CD8-positive, alpha-beta T cell (primary cell): ENCODE measurements at places on chromosomes 6 and 20. TPM values are rescaled to one million over a fixed set of nuclear protein-coding genes. Genes with fewer than 3 reads are reported as not detected.

DNA sequence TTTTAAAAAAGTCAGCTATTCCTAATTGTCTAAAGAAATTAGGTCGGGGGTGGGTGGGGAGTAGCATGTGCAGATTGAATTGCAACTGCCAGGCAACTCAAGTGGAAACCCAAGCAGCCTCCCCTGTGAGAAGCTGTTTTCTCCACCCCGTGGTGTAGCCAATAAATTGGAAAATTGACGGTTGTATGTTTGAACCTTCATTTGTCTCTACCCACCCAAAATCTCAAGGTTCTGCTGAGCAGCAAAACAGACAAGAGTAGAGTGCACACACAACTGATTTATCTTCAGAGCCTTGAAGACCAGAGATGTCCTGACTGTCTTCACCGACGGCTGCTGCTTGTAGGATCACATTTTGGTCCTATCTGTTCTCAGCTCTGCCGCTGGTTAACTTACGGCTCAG is 88.5 kb downstream of the DTD1 start:
- DNase-seq = no peak

- peak; percentile 18 for DNase-seq
Observed at GRCh38 chr20:63381781-63382431, 20.8 kb upstream of the CHRNA4 start.

ENPP5 gene
- total RNA-seq = 0.33 TPM

SOX18 gene
- total RNA-seq = not detected

GRCh38 chr6:148747471-148748165 is 788 bp downstream of the UST start:
- DNase-seq = peak; percentile 65

GRCh38 chr6:114282292-114282691 is 60.5 kb downstream of the HS3ST5 start:
- no peak for DNase-seq

PPP1R16B gene
- 128 TPM for total RNA-seq

- no peak for DNase-seq
Observed at GRCh38 chr6:128064540-128064895, 163.7 kb upstream of the THEMIS start.

GRCh38 chr6:139473231-139473701 is 98.8 kb upstream of the CITED2 start:
- DNase-seq = no peak

GRCh38 chr20:8272766-8273165 is 140.7 kb downstream of the PLCB1 start:
- no peak for DNase-seq

EPPIN gene
- total RNA-seq = not detected

DNA sequence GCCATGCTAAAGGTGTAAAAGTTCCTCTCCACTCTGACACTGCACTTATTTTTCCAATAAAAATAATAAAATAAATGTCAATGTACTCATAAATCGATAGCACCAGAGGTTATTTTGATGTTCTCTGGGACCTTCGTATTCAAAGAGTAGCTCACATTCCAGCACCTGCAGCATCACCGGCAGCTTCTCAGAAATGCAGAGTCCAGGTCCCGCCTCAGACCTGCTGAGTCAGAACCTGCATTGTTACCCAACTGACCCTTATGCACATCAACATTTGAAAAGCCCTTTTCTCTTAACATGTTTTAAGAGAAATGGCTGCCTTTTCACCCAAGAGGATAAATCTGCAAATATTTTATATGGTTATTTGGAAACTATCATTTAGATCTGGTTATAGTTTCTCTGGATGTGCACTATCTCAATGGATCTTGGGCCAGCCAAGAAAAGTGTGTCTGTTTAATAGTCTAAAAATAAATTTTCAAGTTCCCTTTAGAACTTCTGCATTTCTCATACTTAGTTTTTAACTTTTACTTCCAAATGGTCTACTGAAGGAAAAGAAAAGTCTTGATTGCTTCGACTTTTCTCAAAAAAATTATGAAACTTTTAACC is 216.2 kb upstream of the PRDM1 start:
- DNase-seq = no peak

OPN5 gene
- not detected for total RNA-seq

DNA sequence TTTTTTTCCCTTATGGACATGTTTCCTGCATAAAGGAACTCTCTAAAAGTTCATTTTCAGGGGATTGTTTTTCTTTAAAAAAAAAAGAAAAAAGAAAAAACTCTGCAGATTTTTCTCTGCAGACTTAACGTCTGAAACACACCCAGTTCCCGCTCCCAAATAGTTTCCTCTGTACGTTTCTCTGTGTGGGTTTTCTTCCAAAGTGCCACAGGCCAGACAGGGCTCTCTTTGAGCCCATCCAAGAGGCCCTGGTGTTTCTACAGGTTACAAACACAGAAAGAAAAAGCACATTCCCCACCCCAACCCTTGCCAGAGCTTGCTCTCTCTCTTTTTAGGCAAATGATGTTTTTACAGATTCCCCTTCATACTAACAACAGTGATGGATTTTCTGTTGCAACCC is 258.6 kb downstream of the FNDC1 start:
- no peak for DNase-seq

GRCh38 chr6:131122007-131122406 is 13.3 kb upstream of the AKAP7 start:
- DNase-seq = no peak

GRCh38 chr20:54195483-54196472 is 12.1 kb upstream of the PFDN4 start:
- DNase-seq = no peak

DNA sequence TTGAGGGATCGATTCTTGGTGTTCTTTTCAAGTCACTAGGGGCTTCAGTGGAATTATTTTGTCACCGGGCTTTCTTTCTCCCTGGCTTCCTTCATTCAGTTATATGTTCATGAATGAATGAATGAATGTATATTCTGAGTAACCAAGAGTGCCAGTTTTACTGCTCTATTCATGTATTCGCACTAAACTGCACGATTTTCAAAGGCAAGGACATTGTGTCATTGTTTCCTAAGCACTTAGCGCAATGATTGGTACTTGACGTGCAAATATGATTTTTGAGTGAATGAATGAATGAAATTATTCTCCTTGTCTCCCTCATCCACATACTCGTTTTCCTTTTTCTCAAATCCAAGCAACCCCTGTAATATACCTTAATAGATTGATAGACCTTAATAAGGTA is 822 bp downstream of the AFG1L start:
- DNase-seq = no peak

DNA sequence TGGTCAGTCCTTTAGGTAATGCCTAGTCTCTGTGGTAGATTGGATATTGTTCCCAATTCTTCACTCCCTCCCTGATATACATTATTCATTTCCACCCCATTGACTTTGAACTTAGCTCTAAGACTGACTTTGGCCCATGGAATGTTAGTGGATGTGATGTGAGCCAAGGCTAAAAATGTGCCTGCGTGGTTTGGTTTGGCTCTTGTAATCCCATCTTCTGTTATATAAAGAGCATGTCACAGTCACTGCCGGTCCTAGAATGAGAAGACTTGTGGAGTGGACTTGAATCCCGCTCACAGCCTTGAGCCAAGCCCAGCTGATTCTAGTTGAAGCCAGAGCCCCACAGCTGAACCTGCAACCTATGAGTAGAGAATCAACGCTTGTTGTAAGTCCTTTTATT is 23.6 kb upstream of the DNAAF9 start:
- DNase-seq = no peak

KCNK16 gene
- total RNA-seq = not detected

C20orf141 gene
- not detected for total RNA-seq

DNA sequence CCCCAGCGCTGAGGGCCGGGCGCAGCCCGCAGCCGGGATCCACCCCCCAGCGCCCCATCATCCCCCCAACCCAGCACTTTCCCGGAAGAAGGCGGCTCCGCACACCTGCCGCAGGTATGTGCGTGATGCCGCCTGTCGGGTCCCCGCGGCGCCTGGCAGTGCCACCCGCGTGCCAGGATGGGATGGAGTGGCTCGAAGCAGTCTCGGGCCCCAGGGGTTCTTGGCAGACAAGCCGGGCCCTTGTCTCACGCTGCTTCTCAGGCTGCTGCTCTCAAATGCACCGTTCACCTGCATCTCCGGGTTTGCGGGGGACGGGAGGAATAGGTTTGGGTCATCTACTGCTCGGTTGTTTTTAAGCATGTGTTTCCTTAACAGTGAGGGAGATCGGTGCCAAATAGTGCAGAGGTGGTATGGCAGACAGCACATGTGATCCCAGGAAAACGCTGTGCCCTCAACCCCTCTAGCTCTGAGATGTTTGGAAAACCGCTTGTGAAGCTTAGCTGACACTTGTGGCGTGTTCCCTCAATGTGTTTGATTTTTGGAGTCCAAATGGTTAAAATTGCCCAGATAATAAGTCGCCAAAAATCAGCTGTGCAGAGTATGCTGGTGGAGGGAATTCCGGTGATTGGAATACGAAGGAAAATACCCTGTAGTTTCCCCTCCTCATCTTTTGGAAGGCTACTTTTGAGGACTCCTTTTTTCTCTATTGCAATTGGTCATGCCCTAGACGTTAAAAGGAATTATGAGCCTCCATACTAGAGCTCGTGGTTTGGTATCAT is 926 bp downstream of the MYLIP start:
- DNase-seq = peak; percentile 17

DNA sequence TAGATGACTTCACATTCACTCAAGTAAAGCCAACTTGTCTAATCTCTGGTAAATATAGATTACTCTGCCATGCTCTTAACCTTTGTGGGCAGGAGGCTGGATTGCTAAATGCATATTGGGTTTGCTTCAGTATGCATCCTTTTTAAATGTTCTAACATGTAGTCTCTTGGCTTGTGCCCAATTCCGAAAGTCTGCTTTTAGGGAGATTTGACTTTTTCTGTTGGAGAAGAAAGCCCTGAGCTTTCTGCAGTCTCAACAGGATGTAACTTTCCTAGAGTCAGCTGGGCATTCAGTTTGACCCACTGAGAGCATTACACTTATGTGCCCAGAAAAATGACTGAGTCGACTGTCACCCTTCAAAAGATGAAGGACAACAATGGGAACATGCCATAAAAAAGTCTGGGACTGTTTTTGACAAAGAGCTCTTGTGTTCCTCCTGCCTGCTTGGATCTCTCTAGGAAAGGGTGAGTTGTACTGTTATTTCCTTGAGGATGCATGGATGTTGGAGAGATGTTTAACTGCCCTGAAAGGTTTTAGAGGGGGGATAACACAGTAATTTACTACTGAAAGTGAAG is 299.4 kb downstream of the ZFAND3 start:
- DNase-seq = no peak

HEY2 gene
- 0.33 TPM for total RNA-seq

GRCh38 chr6:43771210-43771857 is 1.3 kb downstream of the VEGFA start:
- DNase-seq = peak; percentile 41

- no peak for DNase-seq
Observed at GRCh38 chr6:134795001-134795400, 154.9 kb downstream of the ALDH8A1 start.

DNA sequence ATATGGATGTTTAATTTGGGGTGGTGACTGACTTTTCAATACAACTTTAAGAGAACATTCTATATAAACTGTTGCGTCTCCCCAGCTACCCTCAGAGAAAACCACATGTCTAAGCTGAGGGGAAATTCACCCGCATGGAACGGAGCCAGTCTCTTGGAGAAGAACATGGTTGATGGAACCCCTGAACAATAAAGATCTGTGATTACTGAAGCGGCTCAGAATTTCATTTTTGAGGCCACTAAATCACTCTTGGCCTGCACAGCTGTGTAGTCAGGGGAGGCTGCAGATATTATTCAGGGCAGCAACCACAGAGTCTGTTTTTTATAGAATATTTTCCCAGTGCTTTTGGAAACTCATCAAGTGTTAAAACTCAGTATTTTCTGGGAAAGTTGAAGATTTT is 73.8 kb downstream of the EYA4 start:
- no peak for DNase-seq

DNA sequence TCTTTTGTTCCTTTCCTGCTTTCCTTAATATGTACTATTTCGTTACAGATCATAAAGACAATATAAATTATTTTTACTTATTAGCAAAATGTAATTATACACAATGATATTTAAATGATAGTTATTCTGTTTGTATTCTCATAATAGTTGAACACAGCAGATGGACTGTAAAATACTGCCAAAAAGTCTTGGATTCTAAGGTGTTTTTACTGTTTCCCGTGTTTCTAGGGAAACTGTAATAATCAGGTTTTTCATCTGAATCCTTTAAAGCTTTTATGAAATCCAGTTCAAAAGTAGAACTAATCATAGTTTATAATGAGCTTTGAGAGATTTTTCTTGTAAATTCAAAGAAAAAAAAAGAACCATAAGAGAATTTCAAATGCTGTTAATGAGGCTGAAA is 148.4 kb downstream of the GRIK2 start:
- DNase-seq = no peak

HTR1E gene
- total RNA-seq = not detected

DNA sequence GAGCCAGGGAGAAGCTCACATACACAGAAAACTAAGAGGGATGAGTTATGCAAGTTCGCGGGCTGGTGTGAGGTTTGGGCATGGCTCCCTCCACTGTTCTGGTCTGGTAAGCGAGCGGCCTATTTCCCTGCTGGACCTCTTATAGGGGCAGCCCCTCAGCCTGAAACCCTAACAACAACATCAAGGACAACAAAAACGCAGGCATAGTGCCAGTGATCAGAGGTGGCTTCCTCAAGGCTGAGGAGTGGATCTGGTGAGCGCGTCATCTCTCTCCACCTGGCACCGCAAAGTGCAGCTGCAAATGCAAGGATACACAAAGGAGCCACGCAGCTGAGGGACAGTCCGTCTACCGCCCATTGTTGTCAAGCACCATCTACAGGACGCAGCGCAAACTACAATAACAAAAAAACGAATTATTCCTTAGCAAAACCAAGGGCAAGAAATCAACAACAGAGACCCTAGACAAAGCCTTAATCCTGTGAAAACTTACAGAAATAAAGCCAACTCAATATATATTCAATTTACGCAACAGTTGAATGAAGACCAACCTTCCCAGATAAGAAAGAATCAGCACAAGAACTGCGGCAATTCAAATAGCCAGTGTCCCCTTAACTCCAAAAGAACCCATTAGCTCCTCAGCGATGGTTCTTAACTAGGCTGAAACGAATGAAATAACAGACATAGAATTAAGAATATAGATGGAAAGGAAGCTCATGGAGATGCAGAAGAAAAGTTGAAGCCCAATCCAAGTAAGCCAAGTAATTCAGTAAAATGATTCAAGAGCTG is 9.2 kb upstream of the DEFB110 start:
- no peak for DNase-seq

OPRM1 gene
- not detected for total RNA-seq

MLN gene
- not detected for total RNA-seq

MDFI gene
- not detected for total RNA-seq

- DNase-seq = no peak
Observed at GRCh38 chr20:62210496-62210855, 9.6 kb downstream of the HRH3 start.

- no peak for DNase-seq
Observed at GRCh38 chr6:15536198-15536955, 126.5 kb downstream of the DTNBP1 start.

DNA sequence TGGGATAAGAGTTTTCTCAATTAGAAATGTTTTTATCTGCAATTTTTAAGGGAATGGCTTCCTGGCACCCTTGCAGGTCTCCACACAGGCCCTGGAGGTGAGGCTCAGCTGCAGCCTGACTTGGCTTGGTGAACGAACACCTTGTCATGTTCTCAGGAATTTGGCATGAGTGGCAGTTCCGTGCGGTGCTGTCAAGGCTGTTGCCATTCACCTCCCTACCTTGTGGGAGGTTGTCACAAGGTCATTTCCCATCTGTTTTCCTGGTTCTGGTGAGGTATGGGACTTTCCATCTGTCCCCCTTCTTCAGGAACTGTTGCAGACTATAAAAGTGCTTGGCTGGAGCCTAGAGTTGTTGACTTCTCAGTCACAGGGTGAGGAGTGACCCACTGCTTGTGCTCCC is 82.9 kb downstream of the ELOVL4 start:
- DNase-seq = no peak
